Right lobe of liver (tissue), 6 donors: ENCODE measurements at places on chromosomes 2 and 18. TPM values are rescaled to one million over a fixed set of nuclear protein-coding genes. Genes with fewer than 3 reads are reported as not detected.

Gene SMC6
- 10.9 TPM for total RNA-seq

- DNase-seq = no peak
These were observed 249.9 kb downstream of the TNS1 start for GRCh38 chr2:217752714-217753459.

GRCh38 chr2:126678269-126679065, 22.5 kb downstream of the GYPC start:
- no peak for DNase-seq

DNA sequence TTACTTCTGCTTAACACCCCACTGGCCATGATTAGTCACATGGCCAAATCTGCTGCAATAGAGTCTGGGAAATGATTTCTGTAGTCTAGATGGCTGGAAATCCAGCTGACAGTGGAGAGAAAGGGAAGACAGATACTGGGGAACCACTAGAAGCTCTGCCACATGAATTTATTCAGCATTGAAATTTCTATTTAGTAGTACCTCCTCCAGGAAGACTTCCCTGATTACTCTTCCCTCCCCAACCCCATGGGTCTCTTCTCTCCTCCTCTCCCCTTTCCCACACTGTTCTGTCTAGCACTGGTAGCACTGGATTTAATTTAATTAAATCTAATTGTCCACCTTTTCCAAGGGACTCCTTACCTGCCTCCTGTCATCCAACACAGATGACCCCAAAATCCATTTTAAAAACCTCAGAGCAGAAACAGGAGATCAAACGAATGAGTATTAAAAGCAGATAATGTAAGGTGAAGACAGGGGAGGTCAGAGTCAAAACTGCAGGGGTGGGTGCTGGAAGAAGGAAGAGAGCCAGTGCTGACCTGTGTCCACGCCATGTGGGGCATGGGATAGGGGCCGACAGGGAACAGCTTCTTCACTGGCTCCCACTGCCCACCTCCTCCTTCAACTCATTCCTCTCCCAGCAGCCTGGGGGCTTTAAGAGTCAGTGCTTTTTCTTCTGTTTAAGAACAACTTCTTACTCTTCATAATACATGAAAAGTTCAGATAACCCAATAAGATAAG, 169.2 kb upstream of the HS6ST1 start:
- DNase-seq = no peak

GRCh38 chr2:119846021-119846420, 86.3 kb downstream of the PTPN4 start:
- DNase-seq = no peak

GRCh38 chr2:119010336-119010735, 68.3 kb downstream of the MARCO start:
- DNase-seq = no peak

Gene CNTNAP5
- total RNA-seq = not detected

DNA sequence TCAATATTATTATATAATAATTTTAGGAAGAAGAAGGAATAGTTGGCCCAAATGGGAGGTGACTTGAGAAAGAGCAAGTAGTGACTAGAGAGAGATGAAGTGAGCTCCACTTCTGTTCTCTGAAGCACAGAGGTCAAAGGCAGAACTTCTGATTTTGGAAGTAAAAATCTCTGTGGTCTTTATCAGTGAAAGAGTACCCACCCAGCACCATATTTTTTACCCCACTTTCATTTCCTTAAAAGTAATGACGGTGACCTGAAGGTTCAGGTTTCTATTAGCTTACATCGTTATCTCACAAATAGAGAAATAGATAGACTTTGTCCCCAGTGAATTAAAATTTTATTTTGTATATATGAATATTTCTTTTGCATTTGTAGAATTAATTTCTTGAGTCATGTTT, 95.3 kb downstream of the CDH7 start:
- no peak for DNase-seq

Gene GKN2
- total RNA-seq = not detected

Gene NEU2
- total RNA-seq = not detected
